ENCODE measurements at places on chromosomes 13 and 19.

GRCh38 chr19:19259741-19260140 lies 13.4 kb downstream of the TM6SF2 start:
- no peak for DNase-seq

- peak; percentile 19 for DNase-seq
Observed at GRCh38 chr13:76512721-76513145, 373.5 kb downstream of the KCTD12 start.

- DNase-seq, result peak; percentile 68
Observed at GRCh38 chr13:104571161-104571892, 1505.1 kb upstream of the SLC10A2 start.

DNA sequence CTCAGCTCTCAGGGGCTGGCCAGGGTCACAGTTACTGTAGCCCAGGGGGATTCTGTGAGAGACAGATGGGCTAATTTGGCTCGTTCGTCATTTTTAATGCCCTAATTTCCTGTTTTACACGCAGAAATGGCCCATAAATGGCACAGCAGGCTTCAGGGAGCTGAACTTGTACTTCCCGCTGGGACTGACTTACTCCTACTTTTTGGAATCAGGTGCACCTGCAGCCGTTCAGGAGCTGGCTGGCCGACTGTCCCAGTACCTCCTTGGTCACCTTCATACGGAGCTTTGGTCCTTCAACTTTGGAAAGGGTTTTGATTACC lies 62.4 kb upstream of the URI1 start:
- DNase-seq, result no peak

GRCh38 chr13:45481688-45482087 lies 16.9 kb downstream of the COG3 start:
- DNase-seq, result no peak

- no peak for DNase-seq
Observed at GRCh38 chr13:97493456-97493855, 59.5 kb downstream of the RAP2A start.
